ENCODE measurements at places on chromosomes 1 and 21.
A peak's percentile ranks its signal among the peaks of the same experiment; 100 is the strongest.

DNA sequence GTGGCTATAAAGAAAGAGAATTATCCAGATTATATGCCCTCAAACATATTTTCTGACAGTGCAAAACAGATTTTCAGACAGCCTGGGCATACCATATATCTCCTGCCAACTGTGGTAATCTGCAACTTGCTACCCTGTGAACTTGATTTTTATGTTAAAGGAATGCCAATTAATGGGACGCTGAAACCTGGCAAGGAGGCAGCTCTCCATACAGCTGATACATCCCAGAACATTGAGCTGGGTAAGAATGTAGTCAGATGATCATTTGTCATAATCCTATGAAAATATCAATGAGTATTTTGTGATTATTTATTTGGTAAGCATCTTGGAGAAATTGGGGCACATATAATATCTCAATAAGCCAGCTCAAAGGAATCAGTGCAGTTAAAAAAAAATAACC is 124.2 kb downstream of the VPS13D start:
- DNase-seq, result no peak

GRCh38 chr21:33546086-33546485 is 3.2 kb downstream of the SON start:
- no peak for DNase-seq

DNA sequence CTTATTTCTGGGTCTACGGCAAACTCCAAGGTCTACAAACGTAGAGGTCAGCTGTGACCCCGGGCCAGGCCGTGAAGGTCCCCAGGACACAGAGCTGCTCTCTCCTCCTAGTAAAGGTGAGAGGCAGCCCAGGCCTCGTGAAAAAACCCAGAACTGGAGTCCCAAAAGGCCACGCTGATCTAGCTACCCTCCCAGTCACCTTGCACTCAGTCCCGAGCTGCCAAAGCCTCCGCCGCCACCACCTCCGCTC is 125 bp downstream of the ATP5PF start:
- no peak for DNase-seq

- DNase-seq, result no peak
These were observed 49.5 kb downstream of the SSBP3 start for GRCh38 chr1:54356680-54357147.

DNA sequence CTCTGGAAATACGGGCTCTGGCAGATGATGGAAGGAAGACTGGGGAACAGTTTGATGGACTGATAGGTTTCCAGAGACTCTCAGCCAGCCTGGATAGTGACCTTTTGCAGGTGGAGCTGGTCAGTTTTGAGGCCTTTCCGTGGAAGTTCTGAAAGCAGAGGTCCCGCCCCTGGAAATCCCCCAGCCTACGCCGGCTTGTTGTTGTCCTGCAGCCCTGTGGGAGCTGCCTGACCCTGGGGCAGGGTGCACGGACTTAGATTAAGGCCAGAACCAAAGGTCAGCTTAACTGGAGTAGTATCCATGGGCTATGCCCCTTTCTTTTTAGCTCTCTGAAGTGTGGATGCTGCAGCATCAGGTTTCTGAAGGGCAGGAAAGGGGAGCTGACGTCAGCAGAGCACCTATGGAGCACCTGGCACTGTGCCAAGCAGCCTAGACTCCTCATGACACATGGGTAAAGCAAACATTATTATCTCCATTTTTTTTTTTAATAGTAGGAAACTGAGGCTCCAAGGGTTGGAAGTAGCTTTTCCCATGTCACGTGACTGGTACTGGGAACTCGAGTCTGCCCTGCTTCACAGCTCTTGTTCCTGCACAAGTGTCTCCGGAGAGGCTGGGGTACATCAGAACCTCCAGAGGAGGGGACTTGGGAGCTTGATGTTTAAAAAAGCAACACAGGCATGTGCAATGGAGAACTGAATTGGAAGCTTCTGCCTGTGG is 38.5 kb downstream of the IER5 start:
- DNase-seq, result no peak

- no peak for DNase-seq
These were observed 749 bp downstream of the CITED4 start for GRCh38 chr1:40861224-40862003.

DNA sequence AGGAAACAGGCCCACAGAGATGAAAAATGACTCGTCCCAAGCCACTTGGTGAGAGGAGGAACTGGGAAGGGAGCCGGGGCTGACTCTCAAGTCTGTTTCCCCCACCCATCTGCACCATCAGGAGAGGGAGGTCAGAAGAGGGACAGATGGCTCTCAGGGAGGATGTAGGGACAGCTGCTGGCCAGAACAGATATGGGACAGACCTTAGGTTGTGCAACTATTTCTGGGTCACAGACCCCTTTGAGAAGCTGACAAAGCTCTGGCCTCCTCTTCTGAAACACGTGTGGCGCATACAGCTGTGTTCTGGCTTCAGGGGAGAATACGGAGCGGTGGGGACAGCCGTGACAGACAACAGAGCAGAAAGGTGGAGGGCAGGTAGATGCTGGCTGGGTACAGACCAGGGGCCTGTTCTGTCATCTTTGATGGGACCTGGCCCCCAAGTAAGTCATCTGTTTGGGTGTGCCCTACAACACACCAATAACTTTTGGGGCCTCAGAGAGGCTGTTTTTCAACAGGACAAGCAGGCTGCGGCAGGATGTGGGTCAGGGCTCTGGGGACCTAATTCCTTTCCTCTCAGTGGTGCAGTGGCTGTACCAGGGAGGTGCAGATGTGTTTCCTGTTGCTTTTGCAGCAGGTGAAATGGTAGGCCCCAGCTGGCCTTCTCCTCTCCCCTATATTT is 7.3 kb downstream of the SH3BGRL3 start:
- DNase-seq, result peak; percentile 39

DNA sequence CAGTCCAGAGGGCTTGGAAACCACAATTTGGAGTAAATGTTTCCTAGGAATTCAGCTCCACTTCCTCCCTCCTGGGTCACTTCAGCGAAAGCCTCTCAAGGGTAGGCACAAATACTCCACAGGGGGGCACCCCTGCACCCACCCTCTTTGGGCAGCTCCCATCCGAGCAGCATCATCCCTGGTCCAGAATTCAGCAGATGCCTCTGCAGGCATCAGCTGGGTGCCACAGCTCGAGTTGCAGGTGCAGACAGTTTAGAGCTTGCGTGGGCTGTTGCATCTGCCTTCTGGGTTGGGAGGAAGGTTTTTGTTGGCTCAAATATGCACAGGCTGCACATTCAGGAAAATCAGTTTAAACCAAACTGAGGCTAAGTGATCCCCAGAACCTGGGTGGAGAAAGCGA is 25.0 kb downstream of the KANK4 start:
- no peak for DNase-seq

GRCh38 chr1:115299266-115299665 is 38.8 kb downstream of the NGF start:
- DNase-seq, result no peak

DNA sequence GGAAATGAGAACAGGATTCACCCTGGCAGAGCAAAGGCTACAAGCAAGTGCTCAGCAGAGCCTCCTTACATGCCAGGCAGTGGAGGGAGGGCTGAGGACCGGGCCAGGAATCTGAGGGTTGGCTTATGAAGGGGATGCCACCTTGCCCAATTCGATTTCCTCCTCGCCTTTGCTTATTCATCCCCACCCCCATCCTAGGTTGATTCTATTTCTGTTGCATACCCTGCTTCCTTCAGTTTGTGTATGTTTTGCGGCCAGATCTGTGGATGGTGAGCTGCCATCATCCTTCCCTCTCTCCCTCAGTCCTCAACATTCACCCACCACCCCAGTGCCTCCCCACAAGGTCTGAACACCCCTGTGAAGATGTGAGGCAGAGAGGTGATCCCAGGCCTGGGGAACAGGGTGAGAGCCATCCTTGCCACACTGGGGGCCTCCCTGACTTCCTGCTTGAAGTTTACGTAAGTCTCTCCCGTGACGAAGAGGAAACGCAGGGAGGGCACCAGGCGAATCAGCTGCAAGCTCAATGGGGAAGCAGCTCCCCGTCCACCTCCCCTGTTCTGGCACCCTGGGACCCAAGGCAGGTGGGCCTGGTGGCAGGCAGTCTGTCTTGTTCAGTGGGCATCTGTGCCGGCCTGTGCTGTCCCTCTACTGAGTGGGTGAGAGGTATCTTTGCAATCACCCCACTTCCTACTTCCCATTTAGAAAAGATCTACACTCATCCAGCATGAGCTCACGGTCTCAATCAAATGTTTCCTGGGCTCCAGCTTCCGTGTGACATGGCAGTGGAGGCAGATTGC is 50.6 kb upstream of the CNTN2 start:
- DNase-seq, result no peak

DNA sequence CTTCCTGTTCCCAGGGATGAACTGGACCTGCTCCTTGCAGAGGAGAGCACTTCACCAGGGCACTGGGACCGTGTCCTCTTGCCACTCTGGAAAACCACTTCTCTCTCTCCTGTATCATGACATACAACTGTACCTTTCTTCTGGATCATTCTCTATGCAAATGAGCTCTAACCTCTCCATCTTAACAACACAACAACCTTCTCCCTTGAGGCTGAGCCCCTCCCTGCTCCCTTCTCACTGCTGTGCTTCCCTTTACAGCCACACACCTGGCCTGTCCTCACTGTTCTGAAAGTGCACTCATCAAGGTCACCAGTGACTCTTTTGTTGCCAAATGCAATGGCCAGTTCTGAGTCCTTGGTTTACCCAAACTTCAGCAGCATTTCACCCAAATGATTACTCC is 54.5 kb upstream of the MRPS6 start:
- no peak for DNase-seq

DNA sequence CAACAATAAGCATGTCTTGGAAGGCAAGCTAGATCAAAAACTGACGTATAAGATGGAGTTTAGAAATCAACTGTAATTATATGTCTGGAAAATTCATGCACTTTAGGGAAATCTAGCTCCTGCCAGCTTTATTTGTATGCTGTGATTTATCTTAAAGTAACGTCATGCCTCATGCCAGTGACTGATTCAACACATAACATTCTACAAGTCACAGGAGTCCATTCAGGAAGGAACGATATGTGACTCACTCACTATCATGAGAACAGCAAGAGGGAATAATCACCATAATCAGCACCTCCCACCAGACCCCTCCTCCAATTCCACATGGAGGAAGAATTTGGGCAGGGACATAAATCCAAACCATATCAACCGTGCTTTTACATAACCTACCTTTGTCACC is 682.4 kb upstream of the ADAMTS5 start:
- no peak for DNase-seq

DNA sequence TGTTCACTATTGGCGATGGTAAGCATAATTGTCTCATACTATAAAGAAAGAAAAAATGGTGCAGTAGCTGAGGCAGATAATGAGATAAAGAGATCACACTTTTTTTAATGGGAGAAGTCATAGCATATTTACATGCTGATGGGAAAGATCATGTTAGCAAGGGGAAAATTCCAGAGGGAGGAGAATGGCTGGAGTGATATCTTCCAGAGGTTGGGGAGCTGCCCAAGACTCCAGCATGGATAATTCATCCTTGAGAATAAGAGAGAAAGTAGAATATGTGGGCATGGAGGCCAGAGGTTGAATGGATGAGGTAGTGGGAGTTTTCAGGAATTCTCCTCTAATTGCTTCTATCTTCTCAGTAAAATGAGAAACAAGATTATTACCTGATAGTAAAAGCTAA is 45.8 kb upstream of the RGS1 start:
- DNase-seq, result no peak

GRCh38 chr1:69315823-69316222 is 251.9 kb upstream of the LRRC7 start:
- DNase-seq, result no peak

- no peak for DNase-seq
These were observed 1.4 kb downstream of the STXBP3 start for GRCh38 chr1:108747898-108748297.

DNA sequence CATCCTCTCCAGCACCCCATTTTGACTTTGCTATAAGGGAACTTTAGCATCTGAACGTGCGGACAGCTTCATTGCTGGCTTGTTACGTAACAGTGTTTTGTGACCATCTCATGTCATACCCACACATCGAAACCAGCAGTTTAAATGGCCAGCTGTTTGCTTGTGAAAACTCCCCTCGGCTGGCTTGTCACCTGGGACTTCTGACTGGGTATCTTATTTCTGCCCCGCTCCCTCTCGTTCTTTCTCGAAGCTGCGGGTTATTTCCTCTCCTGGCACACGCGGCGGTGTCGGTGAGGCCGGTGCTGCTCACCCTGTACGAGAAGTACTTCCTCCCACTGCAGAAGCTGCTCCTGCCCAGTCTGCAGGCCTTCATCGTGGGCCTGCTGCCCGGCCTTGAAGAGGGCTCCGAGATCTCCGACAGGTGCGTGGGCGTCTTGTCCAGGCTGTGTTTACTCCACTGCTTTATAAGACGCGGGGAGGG is 43.5 kb downstream of the DOP1B start:
- DNase-seq, result no peak

- DNase-seq, result no peak
These were observed 86.5 kb downstream of the VPS13D start for GRCh38 chr1:12316331-12316730.

Measured in stimulated activated CD4-positive, alpha-beta T cell treated with anti-CD3 and anti-CD28 coated beads, Interleukin-1b, Interleukin-23, amount 100 ng/mL, for 1 hour (primary cell).